ENCODE measurements at places on chromosomes 2 and 18. TPM values are rescaled to one million over a fixed set of nuclear protein-coding genes. Genes with fewer than 3 reads are reported as not detected.
A peak's percentile ranks its signal among the peaks of the same experiment; 100 is the strongest.

Gene DLGAP1
- total RNA-seq = 4.7 TPM

Gene GMCL1
- total RNA-seq = 15.0 TPM

GRCh38 chr2:240435948-240436682, 652 bp downstream of the GPC1 start:
- DNase-seq = peak; percentile 60
- H3K27ac ChIP-seq = peak overlapping the region; percentile 95
- no peaks in the 10 kb centered on the region for H3K36me3 ChIP-seq
- H3K4me3 ChIP-seq = peak overlapping the region; percentile 93

Gene CGREF1
- 4.2 TPM for total RNA-seq

Gene RNF125
- 12.2 TPM for total RNA-seq

DNA sequence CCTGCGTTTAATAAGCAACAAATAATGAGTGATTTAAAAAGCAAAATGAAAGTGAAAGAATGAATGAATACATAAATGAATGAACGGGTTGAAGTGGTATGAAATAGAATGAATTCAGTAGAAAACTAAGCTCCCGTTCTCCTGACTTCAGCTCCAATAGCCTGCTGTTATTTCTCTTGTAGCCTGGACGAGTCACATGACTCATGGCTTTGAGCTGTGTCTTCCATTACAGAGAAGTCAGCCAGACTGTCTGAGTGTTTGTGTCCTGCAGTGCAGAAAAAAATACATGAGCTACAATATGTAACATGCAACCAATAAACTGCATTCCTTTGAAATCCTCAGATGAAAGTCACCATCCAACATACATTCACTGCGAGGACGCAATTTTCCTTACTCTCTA, 21.2 kb downstream of the SCG2 start:
- H3K4me3 ChIP-seq = no peak overlapping the region
- H3K27me3 ChIP-seq = no peaks in the 10 kb centered on the region
- H3K36me3 ChIP-seq = no peaks in the 10 kb centered on the region
- H3K27ac ChIP-seq = no peak overlapping the region
- H3K4me1 ChIP-seq = no peaks in the 10 kb centered on the region

- H3K27me3 ChIP-seq = no peaks in the 10 kb centered on the region
- H3K27ac ChIP-seq = no peak overlapping the region
- no peak overlapping the region for H3K4me3 ChIP-seq
- H3K36me3 ChIP-seq = no peaks in the 10 kb centered on the region
- no peak for DNase-seq
These were observed 60.1 kb upstream of the CAPN13 start for GRCh38 chr2:30867385-30867784.

- peaks cover 17% of the 10 kb centered on the region for H3K4me1 ChIP-seq
- DNase-seq = no peak
- H3K27me3 ChIP-seq = no peaks in the 10 kb centered on the region
- no peak overlapping the region for H3K4me3 ChIP-seq
These were observed 2.0 kb downstream of the TMEM169 start for GRCh38 chr2:216083464-216084281.

GRCh38 chr2:2253172-2254016, 77.7 kb downstream of the MYT1L start:
- no peaks in the 10 kb centered on the region for H3K36me3 ChIP-seq
- H3K27me3 ChIP-seq = no peaks in the 10 kb centered on the region
- H3K4me3 ChIP-seq = no peak overlapping the region
- no peak for DNase-seq

Gene LOXHD1
- total RNA-seq = 0.16 TPM

DNA sequence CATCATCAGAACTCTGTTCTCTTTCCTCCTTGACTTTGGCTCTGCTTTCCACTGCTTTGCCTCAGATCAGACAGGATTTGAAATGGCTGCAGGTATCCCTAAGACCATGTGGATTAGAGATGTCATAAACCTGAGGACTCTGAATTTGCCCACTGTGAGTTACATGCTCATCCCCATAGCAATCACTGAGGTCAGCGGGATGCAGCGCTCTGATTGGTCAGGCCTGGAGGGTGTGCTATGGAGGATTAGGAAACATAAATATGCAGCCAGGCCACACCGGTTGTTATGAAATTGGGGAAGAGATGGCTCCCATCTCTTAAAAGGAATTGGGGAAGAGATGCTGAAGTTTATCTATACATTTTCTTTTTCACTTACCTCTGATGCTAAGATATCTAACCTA, 73.7 kb upstream of the DNAJC10 start:
- peak; percentile 60 for DNase-seq
- no peaks in the 10 kb centered on the region for H3K4me1 ChIP-seq
- H3K36me3 ChIP-seq = no peaks in the 10 kb centered on the region
- no peak overlapping the region for H3K27ac ChIP-seq

- H3K36me3 ChIP-seq = no peaks in the 10 kb centered on the region
- DNase-seq = no peak
- H3K4me1 ChIP-seq = no peaks in the 10 kb centered on the region
- no peak overlapping the region for H3K4me3 ChIP-seq
These were observed 46.7 kb downstream of the REEP1 start for GRCh38 chr2:86290596-86291327.

GRCh38 chr2:157825885-157826284, 50.2 kb downstream of the ACVR1 start:
- DNase-seq = peak; percentile 78
- no peaks in the 10 kb centered on the region for H3K27me3 ChIP-seq
- no peak overlapping the region for H3K4me3 ChIP-seq
- peaks cover 36% of the 10 kb centered on the region for H3K4me1 ChIP-seq
- H3K36me3 ChIP-seq = no peaks in the 10 kb centered on the region

Gene ANKRD12
- total RNA-seq = 107 TPM

GRCh38 chr2:20452551-20452950, 5.7 kb downstream of the RHOB start:
- H3K27me3 ChIP-seq = no peaks in the 10 kb centered on the region
- DNase-seq = peak; percentile 72
- no peak overlapping the region for H3K4me3 ChIP-seq
- H3K4me1 ChIP-seq = peaks cover 39% of the 10 kb centered on the region
- peaks cover 12% of the 10 kb centered on the region for H3K36me3 ChIP-seq
- H3K27ac ChIP-seq = peak overlapping the region; percentile 99

DNA sequence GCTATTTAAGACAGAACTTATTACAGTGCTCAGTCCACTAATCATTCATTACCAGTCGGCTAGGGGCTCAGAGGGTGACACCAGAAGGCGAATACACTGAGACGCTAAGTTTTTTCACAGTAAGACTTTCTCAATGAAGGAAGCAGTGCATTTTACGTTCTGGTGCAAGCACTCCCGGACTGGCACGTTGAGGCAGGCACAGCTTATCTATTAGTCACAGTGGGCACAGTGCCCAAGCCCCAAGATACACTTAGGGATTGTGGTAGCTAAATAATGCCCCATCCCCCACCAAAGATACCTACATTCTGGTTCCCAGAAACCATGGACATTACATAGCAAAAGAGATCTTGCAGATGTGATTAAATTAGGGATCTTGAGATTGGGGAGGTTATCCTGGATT, 32.6 kb upstream of the BCL11A start:
- H3K4me1 ChIP-seq = peaks cover 9% of the 10 kb centered on the region
- H3K36me3 ChIP-seq = no peaks in the 10 kb centered on the region
- no peak for DNase-seq
- no peak overlapping the region for H3K4me3 ChIP-seq
- H3K27ac ChIP-seq = no peak overlapping the region
- H3K27me3 ChIP-seq = peaks cover 14% of the 10 kb centered on the region

GRCh38 chr2:101802329-101802728, 104.8 kb downstream of the MAP4K4 start:
- no peaks in the 10 kb centered on the region for H3K36me3 ChIP-seq
- no peak for DNase-seq
- no peak overlapping the region for H3K4me3 ChIP-seq
- H3K4me1 ChIP-seq = peaks cover 45% of the 10 kb centered on the region
- H3K27me3 ChIP-seq = no peaks in the 10 kb centered on the region
- H3K27ac ChIP-seq = no peak overlapping the region

DNA sequence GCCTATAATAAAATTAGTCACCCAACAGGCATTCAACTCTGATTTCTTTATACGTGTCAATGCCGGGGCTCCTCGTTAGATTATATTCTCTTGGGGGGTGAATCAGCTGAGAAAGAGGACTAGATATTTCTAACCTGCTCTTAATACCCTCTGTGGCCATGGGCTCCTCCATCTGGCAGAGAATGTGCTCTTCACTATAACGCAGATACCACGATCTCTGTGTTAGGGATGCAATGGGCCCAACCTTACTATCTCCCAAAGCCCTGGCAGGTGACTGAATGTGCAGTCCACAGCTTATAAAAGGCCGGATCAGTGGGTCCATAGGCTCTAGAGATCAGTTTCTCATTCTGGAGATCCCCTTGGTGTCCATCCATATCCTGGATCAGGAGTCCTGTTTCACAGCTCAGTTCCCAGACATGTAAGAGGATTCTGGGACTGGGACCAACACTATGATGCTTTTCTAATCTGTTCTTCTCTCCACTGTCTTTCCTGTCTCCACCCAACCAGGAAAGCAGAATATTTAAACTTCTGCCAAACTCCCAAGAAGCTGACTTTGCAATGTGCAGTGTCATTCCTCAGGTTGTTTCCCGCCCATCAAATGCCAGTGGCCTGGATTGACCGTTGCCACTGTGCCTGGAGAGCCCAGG, 71.4 kb upstream of the CELF4 start:
- no peak for DNase-seq
- H3K4me3 ChIP-seq = no peak overlapping the region
- H3K27me3 ChIP-seq = no peaks in the 10 kb centered on the region
- H3K27ac ChIP-seq = no peak overlapping the region
- no peaks in the 10 kb centered on the region for H3K4me1 ChIP-seq

Gene NOL4
- total RNA-seq = not detected

GRCh38 chr18:6401687-6402086, 13.0 kb downstream of the L3MBTL4 start:
- H3K4me1 ChIP-seq = peaks cover 17% of the 10 kb centered on the region
- no peak overlapping the region for H3K4me3 ChIP-seq
- DNase-seq = no peak
- H3K27me3 ChIP-seq = no peaks in the 10 kb centered on the region
- no peaks in the 10 kb centered on the region for H3K36me3 ChIP-seq

DNA sequence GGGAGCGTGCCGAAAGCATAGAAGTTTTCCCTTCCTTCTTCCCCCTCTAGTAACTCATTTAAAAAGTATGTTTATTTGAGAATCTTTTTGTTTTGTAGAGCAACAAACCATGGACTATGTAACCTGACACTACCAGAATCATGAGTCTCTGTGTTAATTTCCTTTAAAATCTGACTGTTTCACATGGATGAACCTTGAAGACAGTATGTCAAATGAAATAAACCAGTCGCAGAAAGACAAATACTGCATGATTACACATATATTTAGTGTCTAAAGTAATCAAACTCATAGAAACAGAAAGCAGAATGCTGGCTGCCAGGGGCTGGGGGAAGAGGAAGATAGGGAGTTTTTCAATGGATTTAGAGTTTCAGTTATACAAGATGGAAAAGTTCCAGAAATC, 32.3 kb downstream of the PTPN2 start:
- peaks cover 14% of the 10 kb centered on the region for H3K36me3 ChIP-seq
- H3K4me1 ChIP-seq = no peaks in the 10 kb centered on the region
- no peak overlapping the region for H3K4me3 ChIP-seq
- H3K27ac ChIP-seq = no peak overlapping the region
- no peaks in the 10 kb centered on the region for H3K27me3 ChIP-seq

- no peak overlapping the region for H3K4me3 ChIP-seq
- no peaks in the 10 kb centered on the region for H3K27me3 ChIP-seq
- H3K36me3 ChIP-seq = no peaks in the 10 kb centered on the region
These were observed 23.5 kb downstream of the GPD2 start for GRCh38 chr2:156459720-156460119.

Gene VIL1
- total RNA-seq = 0.21 TPM

Gene FHOD3
- 13.3 TPM for total RNA-seq

DNA sequence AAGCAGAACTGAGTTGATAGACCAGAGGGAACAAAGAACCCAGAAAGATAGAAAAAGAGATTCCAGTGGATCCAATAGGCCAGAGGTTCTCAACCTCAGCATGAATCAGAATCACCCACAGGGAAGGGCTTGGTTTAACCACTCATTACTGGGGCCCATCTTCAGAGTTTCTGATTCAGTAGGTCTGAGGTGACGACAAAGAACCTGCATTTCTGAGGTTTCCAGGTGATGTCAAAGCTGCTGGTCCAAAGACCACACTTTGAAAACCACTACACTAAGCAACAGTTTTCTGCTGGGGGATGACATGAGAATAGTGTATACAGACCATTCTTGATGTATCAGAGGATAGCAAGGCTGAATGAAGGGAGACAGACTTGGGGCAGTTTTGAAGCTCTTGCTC, 296.9 kb upstream of the STON1 start:
- H3K27ac ChIP-seq = no peak overlapping the region
- H3K27me3 ChIP-seq = no peaks in the 10 kb centered on the region
- no peak overlapping the region for H3K4me3 ChIP-seq
- no peak for DNase-seq
- H3K4me1 ChIP-seq = no peaks in the 10 kb centered on the region
- no peaks in the 10 kb centered on the region for H3K36me3 ChIP-seq

Gene LCT
- not detected for total RNA-seq

- no peak overlapping the region for H3K4me3 ChIP-seq
- H3K36me3 ChIP-seq = no peaks in the 10 kb centered on the region
- H3K27ac ChIP-seq = no peak overlapping the region
- no peaks in the 10 kb centered on the region for H3K27me3 ChIP-seq
- DNase-seq = no peak
These were observed 65.6 kb upstream of the COPS8 start for GRCh38 chr2:237020090-237020489.

DNA sequence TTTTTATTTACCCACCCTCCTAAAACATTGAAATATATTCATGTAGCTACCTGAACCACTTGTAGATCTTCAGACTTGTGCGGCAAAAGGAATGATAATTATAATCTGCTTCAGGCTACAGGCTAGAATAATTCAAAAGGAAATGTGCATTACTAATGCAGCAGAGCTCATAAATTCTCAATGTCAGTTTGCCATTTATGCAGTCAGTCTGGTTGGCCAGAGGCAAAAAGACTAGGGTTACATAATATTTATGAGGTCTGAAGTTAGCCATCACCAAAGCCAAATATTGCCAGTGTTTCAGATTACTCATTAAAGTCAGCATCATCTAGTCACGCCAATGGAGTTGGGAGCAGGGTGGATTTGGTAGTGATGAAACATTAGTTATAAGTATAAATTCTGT, 38.9 kb downstream of the METAP1D start:
- DNase-seq = no peak
- no peaks in the 10 kb centered on the region for H3K27me3 ChIP-seq
